ENCODE measurements at places on chromosomes 6 and 20. TPM values are rescaled to one million over a fixed set of nuclear protein-coding genes. Genes with fewer than 3 reads are reported as not detected.

The PSORS1C2 gene
- 0.11 TPM for polyA plus RNA-seq

The ADGRF4 gene
- polyA plus RNA-seq: not detected

The NRM gene
- polyA plus RNA-seq: 55.4 TPM

The GCNT2 gene
- polyA plus RNA-seq: 19.3 TPM

GRCh38 chr6:90464507-90464906 lies 122.4 kb downstream of the MAP3K7 start:
- no peak for DNase-seq

Data from H1 (cell line).